HFFc6 (cell line): ENCODE measurements at places on chromosomes 16 and 17.

GRCh38 chr17:80750263-80750662, 205.6 kb downstream of the RPTOR start:
- H3K4me1 ChIP-seq = peaks cover 36% of the 10 kb centered on the region
- H3K27me3 ChIP-seq = no peaks in the 10 kb centered on the region; the same call in none of the 2 replicates
- peak overlapping the region; percentile 96 for H3K27ac ChIP-seq
- H3K36me3 ChIP-seq = peaks cover 20% of the 10 kb centered on the region

DNA sequence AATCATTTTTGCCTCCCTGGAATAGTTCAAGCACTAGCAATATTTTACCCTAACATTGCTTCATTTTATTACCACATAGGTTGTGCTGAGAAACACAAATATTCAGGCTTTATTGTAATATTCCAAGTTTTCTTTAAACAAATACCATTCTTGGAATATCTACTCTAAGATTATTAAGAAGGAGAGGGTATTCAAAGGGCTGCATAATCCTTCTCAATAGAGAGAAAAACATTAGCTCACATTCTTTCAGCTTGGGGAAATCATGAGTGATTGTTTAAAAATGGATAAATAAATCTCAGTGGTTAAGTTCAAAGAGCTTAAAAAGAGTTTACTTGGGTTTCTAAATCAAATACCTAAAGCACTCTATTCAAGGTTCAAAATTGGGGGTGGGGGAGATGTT, 111.9 kb upstream of the CORO6 start:
- H3K27ac ChIP-seq = no peak overlapping the region
- H3K4me3 ChIP-seq = no peak overlapping the region
- H3K4me1 ChIP-seq = peaks cover 31% of the 10 kb centered on the region
- no peak for DNase-seq
- H3K36me3 ChIP-seq = peaks cover 2% of the 10 kb centered on the region
- no peaks in the 10 kb centered on the region for H3K27me3 ChIP-seq

DNA sequence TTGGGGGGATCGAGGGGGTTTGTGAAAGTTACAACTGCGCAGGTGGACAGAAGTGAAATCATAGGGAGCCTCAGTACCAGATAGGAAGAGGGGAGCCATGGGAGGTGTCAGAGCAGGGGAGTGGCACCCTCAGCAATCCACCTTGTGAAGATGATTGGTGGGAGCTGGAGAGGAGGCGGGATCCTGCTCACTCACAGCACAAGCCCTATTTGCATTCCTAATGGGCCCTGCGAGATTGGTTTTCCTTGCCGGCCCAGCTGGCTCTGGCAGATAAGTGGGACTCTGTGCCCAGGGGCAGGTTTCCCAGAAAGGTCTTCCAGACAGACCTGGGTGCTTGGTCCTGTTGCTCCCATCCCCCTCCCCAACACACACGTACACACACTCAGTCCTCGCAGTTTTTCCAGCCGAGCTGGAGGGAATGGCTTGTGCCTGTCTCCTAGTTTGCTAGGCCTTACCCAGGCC, 9.4 kb downstream of the WNT3 start:
- H3K27me3 ChIP-seq = peaks cover 16% of the 10 kb centered on the region
- no peak for DNase-seq
- no peak overlapping the region for H3K4me3 ChIP-seq
- H3K36me3 ChIP-seq = no peaks in the 10 kb centered on the region; the same call in 1 of the 2 replicates
- no peak overlapping the region for H3K27ac ChIP-seq

DNA sequence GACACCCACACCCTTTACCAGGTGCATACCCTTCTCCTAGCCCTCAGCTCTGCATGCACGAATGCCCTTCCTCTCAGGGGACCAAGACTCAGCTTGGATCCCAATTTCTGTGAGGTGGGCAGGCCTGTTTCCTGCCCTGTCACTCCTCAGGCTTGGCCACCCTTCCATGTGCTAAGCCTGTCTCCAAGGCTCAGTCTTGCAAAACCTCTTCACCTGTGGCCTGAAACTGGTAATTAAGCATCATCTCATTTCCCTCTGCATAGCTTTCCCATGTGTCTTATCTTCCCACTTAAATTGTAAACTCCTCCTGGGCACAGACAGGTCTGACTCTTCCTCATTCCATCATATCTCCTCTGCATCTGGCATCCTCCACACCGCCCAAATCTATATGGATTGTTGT, 31.0 kb upstream of the SMPD3 start:
- H3K4me3 ChIP-seq = no peak overlapping the region
- no peak overlapping the region for H3K27ac ChIP-seq
- peaks cover 12% of the 10 kb centered on the region for H3K27me3 ChIP-seq
- peaks cover 4% of the 10 kb centered on the region for H3K36me3 ChIP-seq
- H3K4me1 ChIP-seq = peaks cover 9% of the 10 kb centered on the region; the same call in 1 of the 2 replicates
- no peak for DNase-seq

GRCh38 chr16:50263060-50263909, 3.1 kb upstream of the ADCY7 start:
- H3K36me3 ChIP-seq = peaks cover 14% of the 10 kb centered on the region
- no peak overlapping the region for H3K27ac ChIP-seq
- no peak overlapping the region for H3K4me3 ChIP-seq
- H3K27me3 ChIP-seq = peaks cover 5% of the 10 kb centered on the region; the same call in 1 of the 2 replicates
- H3K4me1 ChIP-seq = peaks cover 59% of the 10 kb centered on the region

- H3K4me1 ChIP-seq = no peaks in the 10 kb centered on the region; the same call in 1 of the 2 replicates
- no peak for DNase-seq
- no peaks in the 10 kb centered on the region for H3K36me3 ChIP-seq
- no peak overlapping the region for H3K4me3 ChIP-seq
- no peak overlapping the region for H3K27ac ChIP-seq
Measured at GRCh38 chr17:76994237-76994637, 126.0 kb downstream of the MGAT5B start.

DNA sequence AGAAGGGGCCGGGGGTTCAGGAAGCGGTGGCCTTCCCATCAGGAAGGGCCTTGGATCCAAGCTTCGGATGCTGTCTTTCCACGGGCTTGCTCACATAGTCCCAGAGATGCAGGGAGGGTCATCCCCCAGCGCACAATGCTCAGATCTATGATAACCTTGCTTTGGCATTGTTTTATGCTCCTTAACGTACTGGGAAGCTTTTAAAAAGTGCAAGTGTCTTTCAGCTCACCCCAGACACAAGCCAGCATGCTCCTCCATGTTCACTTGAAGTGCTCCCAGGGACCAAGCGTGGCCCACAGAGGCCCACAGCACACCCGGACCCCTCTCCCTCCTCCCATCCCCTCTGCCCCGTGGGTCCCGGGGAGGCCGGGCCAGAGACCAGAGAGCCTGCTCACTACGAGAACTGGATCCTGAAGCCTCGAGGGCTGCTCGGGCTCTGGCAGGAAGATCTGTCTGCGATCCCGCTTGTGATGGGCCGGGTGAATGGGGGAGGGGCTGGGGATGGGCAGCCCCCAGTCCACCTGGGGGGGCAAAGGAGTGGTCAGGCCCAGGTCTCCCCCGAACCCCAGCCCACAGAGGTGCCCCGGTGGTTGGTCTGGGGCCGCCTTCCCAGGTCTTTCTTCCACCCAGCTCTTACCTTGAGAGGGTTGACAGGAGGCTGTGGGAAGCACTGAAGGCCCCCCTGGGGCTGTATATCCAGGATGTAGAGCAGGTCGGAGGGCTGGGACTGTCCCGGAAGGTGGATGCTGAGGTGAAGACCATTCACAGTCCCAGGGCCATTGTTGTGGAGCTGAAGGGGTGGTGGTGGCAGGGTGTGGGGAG, 11.8 kb upstream of the FAM171A2 start:
- H3K4me3 ChIP-seq = no peak overlapping the region
- no peaks in the 10 kb centered on the region for H3K4me1 ChIP-seq
- H3K36me3 ChIP-seq = no peaks in the 10 kb centered on the region
- no peak overlapping the region for H3K27ac ChIP-seq

- DNase-seq = no peak
- no peak overlapping the region for H3K27ac ChIP-seq
- H3K36me3 ChIP-seq = no peaks in the 10 kb centered on the region
- peaks cover under 1% of the 10 kb centered on the region for H3K27me3 ChIP-seq
Measured at GRCh38 chr17:78107457-78107856, 21.1 kb downstream of the TMC6 start.

GRCh38 chr16:57358086-57358420, 530 bp upstream of the CCL22 start:
- no peak for DNase-seq
- H3K4me3 ChIP-seq = no peak overlapping the region
- H3K4me1 ChIP-seq = no peaks in the 10 kb centered on the region
- H3K36me3 ChIP-seq = no peaks in the 10 kb centered on the region

DNA sequence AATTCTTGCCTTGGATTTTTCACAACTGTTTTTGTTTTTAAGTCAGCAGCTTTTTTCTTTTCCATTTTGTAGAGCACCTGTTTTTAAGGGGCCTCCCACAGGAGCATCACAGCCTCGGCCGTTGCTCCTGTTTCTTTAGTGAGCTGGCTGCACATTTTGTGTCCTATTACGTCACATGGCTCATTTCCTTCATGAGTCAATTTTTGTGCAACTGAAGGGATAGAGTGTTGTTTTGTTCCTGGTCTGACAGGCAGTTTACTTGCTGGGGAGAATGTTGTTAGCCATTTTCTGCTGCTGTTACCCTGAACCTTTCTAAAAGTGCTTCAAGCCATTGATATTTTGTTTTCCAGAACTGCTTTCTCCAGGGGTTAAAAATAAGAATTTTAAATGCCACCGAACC, 45.0 kb upstream of the CRISPLD2 start:
- H3K4me3 ChIP-seq = no peak overlapping the region
- peaks cover 41% of the 10 kb centered on the region for H3K36me3 ChIP-seq
- H3K27ac ChIP-seq = peak overlapping the region; percentile 65
- peaks cover 2% of the 10 kb centered on the region; the same call in 1 of the 2 replicates for H3K27me3 ChIP-seq
